ENCODE measurements at places on chromosomes 12 and 14.

GRCh38 chr12:57325395-57325794, 74.4 kb upstream of the STAC3 start:
- no peak for DNase-seq

DNA sequence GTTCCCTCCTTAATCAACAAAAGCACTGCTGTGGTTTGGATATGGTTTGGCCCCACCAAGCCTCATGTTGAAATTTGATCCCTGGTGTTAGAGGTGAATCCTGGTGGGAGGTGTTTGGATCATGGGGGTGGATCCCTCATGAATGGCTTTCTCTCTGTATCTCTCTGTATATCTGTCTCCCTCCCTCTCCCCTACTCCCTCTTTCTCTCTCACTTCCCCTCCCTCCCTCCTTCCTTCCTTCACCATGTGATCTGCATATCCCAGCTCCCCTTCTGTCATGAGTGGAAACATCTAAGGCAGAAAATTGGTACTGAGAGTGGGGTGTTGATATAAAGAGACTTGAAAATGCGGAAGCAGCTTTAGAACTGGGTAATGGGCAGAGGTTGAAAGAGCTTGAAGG, 5.2 kb downstream of the GSKIP start:
- no peak for DNase-seq

- no peak for DNase-seq
Observed at GRCh38 chr12:93729934-93730333, 52.8 kb downstream of the CRADD start.

GRCh38 chr12:113190761-113191160, 5.2 kb downstream of the RITA1 start:
- peak; percentile 66 for DNase-seq

DNA sequence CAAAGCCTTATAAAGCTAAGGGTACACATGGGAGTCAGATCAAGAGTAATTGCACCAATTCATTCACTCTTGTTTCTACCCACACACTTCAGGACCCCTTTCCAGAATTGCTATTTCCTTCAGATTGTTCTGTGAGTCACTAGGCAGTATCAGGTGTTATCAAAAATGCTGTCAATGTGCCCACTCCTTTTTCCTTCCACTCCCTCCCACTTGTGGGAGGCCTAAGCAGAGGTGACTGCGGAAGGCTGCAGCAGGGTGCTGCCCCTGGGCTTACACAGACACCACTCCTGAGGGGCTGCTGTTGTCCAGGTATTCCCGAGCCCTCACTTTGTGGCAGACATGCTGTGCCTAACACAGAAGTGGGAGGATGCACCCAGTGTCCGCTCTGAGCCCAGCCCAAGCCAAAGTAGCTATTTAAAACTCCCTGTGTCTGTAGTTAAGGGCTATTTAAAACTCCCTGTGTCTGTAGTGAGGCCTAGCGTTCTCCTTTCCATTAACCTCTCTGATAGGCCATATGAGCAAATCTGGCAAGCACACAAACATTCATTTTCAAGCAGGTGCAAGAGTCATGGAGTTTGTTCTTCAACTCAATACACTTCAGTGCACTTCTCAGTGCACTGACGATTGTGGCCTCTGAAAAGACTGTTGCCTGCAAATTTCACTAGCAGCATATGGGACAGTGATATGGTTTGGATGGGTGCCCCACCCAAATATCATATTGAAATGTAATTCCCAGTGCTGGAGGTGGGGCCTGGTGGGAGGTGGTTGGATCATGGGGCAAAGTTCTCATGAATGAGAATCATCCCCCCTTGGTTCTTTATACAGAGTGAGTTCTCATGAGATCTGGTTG, 117.8 kb downstream of the PHLDA1 start:
- no peak for DNase-seq

DNA sequence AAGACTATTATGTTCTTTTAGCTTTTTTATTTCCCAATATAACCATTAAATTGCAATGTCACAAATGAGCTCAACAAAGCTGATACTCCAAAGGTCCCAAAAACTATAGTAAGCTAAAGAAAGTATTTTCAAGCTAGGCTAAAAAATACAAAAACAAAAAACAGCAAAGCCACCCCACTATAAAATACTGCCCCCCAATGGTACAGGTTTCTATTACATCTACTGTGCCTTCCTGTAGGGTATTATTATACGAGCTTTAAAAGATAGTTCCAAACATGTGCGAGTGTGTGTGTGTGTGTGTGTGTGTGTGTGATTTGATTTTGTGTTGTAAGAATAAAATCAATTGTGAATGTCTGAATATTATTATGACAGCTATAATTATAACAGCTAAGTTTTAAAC, 1.1 kb downstream of the IFNG start:
- no peak for DNase-seq

DNA sequence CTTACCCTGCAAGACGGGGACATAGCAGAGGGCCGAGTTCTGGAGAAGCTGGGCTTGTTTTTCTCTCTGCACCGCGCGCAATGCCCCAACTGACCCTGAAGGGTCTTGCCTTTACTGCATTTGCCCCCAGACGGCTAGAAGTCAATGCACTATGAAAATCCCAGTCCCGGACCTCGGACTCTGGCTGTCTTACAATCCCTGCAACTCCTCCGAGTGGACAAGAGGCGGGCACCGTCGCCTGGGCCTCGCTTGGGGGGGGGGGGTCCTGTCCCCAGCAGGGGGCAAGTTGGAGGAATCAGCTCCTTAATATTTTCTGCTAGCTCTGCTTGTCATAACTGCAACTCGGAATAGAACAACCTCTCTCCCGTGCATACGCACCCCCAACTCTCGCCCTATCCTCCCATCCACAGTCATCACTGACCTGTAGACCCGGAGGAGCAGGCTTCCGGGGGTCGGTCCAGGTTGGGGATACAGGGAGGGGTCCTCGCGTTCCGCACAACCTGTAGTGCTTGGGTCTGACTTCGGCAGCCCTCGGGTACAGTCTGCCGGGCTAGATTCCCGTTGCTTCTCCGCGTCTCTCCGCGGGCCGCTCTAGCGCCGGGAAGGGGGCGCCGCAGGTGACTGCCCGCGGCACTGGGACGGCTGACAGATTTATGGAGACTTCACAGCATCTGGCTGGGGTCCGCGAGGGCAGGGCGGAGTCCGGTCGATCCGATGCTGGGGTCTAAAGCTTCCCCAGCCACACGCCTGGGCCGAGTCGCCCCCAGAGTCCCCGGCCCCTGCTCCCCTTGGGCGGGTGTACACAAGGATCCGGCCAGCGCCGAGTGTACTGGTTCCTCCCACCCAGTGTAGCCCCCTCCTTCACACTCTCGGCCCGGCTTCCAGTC, 3.3 kb upstream of the PAX9 start:
- no peak for DNase-seq

- DNase-seq = no peak
Observed at GRCh38 chr14:96752594-96752993, 44.6 kb upstream of the VRK1 start.

- DNase-seq = no peak
Observed at GRCh38 chr12:90077756-90078155, 369.1 kb upstream of the ATP2B1 start.

DNA sequence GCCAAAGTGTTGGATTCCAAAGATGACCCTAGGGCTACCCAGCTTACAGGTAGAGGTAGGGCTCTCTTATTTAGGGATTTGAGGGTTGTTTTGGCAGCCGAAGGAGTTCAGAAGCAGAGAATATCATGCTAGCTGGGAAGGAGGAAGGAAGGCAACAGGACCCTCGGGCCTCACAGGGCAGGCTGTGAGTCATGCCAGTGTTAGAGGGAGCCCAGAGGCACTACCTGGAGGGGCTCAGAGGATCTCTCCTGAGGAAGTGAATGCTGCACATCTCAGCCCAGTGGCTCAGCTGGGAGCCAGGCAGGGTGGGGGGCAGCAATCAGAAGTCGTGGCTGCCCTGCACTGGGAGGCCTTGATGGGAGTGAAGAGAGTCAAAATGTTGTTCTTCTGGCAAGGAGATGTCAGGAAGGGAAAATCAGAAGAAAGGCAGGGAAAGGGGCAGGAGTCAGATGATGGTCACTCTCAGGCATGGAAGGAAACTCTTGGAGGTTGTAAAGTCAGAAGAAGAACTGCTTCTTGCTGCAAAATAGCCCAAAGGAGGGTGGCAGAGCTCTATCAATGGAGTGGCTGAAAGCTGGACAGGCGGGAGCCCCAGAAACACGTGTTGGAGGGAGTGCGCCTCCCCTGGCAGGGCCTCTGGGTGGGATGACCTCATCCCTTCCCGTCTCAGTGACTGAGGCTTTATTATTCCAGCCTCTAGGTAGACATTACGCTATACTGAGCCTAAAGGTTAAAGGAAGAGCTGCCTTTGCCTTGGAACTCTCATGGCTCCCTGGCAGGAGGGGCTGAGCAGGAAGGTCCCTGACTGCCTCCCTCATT, 141.3 kb downstream of the SMOC1 start:
- no peak for DNase-seq

DNA sequence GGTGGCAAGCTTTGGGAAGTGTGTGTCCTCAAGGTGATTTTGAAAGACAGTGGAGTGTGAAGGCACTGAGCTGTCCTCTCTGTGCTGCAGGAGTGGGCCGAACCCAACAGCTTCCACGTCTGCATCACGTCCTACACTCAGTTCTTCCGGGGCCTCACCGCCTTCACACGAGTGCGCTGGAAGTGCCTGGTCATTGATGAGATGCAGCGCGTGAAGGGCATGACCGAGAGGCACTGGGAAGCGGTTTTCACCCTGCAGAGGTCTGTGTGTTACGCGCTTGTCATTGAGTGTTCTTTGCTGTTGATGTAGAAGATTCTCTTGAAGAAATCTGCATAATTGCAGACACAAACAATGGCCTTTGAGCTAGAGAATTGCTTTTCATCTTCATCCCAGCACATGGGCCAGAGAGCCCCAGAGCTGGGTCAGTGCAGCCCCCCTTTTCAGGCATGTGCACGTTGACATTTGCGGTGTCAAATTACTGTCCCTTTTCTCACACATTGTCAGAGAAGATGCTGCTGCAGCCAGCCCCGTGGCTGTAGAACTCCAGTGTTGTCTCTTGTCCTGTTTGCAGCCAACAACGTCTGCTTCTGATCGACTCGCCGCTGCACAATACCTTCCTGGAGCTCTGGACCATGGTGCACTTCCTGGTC, 63.3 kb downstream of the EP400 start:
- DNase-seq = no peak

- DNase-seq = no peak
Observed at GRCh38 chr14:105525861-105526775, at the start of gene TMEM121. Gene TMEM121, plus strand, starts transcription at chr14:105526583. Its CDS starts 2,252 bp downstream, at chr14:105528835.

- DNase-seq = peak; percentile 81
Observed at GRCh38 chr14:76050797-76051392, 65.3 kb downstream of the IFT43 start.

DNA sequence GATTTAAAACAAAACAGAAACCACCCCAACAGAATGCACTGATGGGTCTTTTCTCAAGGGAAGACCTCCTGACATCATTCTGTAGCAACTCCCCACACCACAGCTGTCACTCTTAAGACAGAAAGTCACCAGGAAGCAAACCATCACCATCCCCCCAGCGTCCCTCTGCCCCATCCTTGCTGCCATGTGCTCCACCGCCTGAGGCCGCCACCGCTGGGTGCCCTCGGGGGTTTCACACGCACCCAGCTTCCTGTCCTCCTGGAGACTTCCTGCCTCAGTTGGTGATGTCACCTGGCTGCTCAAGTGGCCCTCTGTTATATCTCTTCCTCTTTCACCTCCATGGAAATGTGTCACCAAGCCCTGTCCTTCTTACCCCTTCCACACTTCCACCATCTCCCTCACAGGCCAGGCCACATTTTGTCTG, 71.4 kb upstream of the GPR68 start:
- no peak for DNase-seq

GRCh38 chr12:129723260-129723659, 180.6 kb downstream of the TMEM132D start:
- DNase-seq = no peak

DNA sequence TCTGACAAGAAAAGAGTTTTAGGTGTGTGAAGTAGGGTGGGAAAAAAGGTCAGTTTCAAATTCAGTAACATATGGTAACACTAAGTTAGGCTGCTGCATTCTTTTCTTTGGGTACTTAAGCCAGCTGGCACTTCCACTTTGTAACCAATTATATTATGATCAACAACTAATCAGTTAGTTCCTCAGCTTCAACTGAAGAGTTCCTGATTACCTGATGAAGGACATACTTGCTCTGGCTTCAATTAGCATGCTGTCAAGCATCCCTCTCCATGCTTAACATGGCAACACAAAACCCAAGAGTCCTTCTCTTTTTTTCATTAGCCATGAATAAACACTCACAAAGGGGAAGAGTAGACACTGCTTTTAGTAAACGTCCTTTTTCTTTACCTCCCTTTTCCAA, 6.8 kb upstream of the KANSL2 start:
- DNase-seq = no peak

GRCh38 chr14:103628221-103628683, 759 bp upstream of the KLC1 start:
- peak; percentile 85 for DNase-seq

DNA sequence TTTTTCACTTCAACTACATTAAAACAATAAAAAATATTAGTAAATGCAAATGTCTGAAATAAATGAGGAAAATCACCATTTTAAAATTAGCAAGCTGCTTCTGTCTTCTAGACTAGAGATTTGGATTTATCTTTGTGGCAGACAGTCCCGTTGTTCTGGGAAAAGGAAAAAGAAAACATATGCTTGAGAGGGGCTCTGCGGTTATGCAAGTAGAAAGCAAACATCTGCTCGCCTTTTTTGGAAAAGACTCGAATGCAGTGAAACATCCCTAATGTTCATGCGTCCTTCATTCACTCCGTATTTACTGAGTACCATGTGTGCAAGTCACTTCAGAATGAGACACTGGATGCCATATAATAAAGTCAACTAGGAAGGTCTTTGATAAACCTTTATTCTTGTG, 44.9 kb downstream of the IFNG start:
- no peak for DNase-seq

GRCh38 chr14:95125915-95126314, 31.4 kb downstream of the DICER1 start:
- DNase-seq = no peak

GRCh38 chr14:66206554-66206953, 279.6 kb upstream of the CCDC196 start:
- no peak for DNase-seq

GRCh38 chr12:132275110-132275531, 54.3 kb downstream of the GALNT9 start:
- no peak for DNase-seq

- no peak for DNase-seq
Observed at GRCh38 chr14:54533100-54533499, 23.4 kb downstream of the CGRRF1 start.

GRCh38 chr12:6826125-6826733, 2.0 kb upstream of the P3H3 start:
- no peak for DNase-seq

GRCh38 chr12:45989287-45989686, 1.1 kb downstream of the SCAF11 start:
- DNase-seq = no peak
